ENCODE measurements at places on chromosomes 6 and 20. TPM values are rescaled to one million over a fixed set of nuclear protein-coding genes. Genes with fewer than 3 reads are reported as not detected.

DNA sequence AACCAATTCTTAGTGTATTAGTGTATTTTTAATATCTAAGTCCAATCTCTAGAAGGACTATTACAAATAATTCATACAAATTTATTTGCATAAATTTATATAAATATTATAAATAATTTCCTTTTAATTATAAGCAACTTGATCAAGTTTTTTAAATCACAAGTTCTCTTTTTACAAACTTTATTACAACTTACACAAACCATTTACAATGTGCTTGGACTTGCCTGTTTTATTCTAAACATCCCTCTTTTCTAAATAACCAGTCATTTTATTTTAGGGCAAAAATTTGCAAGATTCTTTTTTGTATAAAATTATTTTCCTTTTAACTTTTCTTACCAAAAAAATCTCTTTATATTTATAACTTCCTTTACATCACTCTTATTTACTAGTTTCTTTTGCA, 83.5 kb upstream of the SYNCRIP start:
- DNase-seq: no peak

DNA sequence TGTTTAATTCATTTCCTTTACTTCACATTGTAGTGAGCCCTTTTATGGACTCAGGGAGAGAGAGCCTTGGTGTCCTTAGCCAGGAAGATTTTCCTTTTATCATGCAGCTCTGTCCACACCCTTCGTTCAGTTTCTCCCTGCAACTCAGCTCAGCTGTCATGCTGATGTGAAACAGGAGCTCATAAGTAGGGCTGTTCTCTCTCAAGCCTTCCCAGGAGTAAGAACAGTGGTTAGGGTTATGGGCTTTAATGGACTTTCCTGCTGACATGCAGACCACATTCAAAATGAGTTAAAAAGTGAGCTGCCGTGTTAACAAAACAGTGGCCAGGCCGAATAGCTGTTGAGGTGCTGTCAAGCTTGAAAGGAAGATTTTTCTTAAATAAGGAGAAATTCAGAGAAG, 104.1 kb downstream of the BCKDHB start:
- no peak for DNase-seq

- no peak for DNase-seq
Measured at GRCh38 chr6:28082939-28083338, 2.6 kb downstream of the ZNF165 start.

DNA sequence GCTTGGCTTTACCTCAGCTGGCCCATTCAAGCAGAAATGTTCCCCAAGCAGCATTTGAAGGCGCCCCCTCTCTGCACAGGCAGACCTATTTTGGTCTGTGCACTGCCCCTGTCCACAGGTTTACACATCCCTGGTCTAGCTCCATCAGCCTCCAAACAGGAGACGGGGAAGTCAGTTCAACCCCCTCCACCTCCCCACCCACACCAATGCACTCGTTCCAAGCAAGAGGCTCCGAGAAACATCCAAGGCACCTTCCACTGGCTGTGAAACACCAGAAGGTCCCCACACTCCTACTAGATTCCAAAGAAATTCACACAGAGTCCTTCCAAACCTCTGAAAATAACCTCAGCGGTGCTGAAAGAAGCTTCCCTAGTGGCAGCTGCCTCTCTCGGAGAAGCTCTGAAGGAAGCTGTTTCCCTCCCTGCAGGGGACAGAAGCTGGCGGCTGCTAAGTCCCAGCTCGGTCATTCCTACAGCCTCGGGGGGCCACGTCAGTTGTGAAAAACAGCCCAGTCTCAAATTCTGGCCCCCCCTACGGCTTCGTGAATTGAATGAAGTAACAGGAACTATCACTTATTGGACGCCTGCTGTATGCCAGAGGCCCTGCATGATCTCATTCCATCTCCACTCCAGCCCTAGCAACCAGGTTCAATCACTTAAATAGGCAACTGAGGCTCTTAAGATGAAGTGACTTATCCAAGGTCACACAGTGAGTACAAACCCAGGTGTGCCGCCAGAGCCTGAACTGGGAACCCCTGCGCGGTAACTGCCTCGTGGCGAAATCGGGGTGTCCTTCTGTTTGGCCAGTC, 815 bp downstream of the SPATA2 start:
- peak; percentile 33 for DNase-seq

DNA sequence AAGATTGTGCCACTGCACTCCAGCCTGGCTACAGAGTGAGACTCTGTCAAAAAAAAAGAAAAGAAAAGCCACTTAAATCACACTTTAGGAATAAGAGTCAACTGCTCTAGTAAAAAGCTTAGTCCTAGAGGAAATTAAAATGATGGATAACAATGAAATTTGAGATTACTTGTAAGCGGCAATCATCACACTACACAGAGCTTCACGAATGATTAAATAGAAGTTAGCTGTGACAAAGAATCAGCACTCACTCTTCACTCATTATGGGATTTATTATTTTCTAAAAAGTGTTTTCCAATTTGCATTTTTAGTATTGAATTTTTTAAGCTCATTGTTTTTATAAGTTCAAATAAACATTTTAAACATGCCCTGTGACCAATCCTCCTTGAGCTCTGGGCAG, 718.0 kb downstream of the UTRN start:
- no peak for DNase-seq

- DNase-seq: no peak
Measured at GRCh38 chr6:109081516-109082187, 13.0 kb downstream of the SESN1 start.

- no peak for DNase-seq
Measured at GRCh38 chr6:6376845-6377244, 56.4 kb upstream of the F13A1 start.

DNA sequence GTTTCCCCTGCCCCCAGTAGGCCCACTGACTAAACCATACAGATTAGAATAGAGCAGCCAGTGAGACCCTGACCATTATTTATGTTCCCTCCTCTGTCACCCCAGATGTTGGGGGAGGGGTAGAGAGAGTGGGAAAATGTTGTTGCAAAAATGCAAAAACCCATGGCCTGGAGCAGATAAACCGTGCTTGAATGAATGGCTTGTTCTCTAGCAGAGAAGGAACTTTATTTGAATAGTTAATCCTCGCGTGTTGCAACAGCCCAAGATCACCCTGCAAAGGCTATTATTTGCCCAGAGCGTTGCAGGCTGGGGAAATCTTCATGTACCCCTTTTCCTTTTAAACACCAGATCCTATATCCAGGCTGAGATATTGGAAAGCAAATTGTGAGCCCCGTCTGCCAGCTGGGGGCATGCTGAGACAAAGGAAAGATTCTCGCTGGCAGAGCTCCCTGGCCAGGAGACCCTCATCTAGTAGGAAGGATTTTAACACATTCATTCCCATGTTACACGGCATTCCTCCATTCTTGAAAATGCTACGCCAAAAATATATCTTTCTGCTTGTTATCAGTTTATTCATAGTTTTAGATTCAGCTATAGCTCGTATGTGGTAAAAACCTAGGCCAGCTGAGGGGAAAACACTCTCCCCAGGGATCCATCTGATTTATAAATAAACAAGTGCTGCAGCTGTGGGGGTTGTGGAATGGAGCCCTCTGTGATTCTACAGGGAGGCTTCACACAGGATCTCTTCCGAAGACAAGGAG, 53.0 kb downstream of the LINC00237 start:
- peak; percentile 94 for DNase-seq

DNA sequence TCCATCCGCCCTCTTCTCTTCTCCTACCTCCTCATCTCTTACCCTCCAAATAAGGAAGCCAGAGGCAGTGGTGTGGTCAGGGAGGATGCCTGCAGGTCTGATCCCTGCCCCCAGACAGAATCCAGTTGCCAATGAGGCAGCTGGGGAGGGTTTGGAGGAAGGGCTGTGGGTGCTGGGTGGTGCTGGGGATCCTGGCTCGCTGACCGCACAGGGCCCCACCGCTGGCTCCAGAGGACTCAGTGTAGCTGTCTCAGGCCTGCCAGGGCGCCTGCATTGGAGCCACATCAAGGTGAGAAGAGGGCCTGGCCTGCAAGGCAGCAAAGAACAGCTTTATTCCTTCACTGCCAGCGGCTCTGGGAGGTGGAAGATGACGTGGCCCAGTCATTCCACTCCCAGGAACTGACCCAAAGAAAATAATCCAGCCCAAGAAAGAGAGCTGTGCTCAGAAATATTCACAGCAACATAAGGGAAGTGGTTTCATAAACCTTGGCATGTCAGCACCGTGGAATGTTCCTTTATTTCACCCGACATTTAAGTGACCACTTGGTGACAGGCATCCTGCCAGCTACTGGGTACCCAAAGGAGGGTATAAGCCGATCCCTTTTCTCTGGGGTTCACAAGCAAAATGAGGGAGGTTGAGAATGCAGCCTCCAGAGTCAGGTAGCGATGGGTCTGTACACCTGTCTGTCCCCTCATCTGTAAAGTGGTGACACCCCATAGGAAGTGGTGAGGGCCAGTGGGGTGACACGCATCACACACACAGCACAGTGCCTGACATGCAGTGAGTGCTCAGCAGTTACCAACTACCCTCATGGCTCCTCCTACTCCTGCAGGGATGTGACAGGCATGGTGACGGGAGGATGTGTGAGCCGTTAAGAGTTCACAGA, 125.1 kb downstream of the SNX5 start:
- no peak for DNase-seq

- no peak for DNase-seq
Measured at GRCh38 chr6:113921299-113921904, 49.5 kb downstream of the HDAC2 start.

- DNase-seq: no peak
Measured at GRCh38 chr6:30061858-30062458, 893 bp downstream of the POLR1H start.

DNA sequence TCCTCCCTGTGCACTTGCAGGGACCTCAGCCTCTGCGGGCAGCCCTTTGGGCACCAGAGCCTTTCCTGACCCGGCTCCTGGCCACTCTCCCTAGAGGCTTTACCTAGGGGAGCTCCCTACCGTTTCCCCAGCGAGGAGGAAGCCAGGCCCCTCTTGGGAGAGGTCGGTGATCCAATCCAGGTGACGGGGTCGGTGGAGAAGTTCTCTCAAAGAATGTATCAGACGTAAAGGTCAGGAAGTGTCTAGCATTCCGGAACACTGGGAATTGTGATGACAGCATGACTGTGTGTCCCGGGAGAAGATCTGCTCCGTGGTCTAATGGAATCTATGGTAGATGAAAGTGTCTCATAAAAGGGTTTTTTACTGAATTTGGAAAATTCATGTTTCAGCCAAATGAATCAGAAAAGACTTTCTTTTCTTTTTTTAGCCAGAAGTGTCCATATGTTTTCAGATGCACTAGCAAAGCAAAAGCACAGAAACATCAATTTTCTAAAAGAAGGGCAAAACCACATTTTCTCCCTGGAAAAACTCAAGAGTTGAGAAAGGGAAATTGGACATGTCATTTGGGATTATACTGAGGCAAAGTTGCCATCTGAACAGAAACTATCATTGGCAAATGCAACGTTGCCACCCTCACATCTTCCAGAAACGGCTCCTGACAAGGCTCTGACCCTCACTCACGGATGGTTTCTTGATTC, 289.4 kb downstream of the THBS2 start:
- no peak for DNase-seq

DNA sequence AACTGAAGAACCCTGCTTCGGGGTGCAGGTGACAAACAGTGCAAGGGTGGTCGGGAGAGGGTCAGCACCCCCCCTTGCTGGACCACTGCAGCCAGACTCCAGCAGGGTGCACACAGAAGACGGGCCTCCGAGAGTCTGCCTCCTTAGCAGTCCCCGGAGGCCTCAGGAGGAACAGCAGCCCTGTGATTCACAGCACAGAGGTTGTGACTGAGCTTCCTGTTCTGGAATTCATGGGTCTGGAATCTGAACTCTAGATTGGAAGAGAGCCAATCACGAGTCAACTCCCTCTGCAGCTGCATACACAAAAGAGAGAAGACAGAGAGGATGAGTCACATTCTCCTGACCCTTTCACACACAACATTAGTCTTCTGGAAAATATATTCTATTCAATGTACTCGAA, 249.0 kb upstream of the OPRM1 start:
- DNase-seq: no peak

- no peak for DNase-seq
Measured at GRCh38 chr6:112482373-112482772, 135.2 kb downstream of the RFPL4B start.

DNA sequence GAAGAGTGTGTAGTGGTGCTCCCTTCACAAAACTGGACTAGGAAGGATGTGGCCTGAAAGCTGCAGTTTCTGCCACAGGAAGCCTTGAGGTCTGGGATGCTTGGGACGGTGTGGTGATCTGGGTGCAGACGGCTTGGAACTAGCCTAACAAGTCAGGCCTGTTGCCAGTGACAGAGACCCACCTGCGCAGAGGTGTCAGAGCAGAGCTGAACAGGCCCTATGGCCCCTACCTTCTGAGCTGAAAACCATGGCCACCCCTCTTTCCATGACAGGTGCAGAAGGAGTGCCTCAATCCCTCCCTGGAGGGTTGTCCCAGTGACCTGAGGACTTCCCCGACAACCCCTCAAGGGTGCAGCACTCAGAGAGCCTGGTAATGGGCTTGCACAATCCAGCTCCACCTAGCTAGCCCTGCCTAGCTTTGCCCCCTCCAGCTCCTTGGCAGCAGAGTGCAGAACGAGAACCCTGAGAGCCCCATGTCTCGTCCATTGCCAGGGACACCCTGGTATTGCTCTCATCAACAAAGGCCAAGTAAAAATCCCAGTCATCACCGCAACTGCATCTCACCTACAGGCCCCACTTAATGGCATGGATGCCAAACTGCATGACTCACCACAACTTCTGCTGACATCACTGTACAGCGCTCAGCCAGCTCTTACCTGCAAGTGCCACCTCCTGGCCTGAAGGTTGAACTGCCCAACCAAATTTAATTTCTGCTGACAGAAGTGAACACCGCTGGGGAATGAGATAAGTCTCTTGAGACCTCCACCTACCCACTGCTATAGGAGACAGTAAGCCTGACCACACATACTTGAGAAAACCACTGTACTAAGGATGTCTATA, 563.1 kb downstream of the TFAP2A start:
- no peak for DNase-seq

Gene SAMD3
- 3.9 TPM for polyA plus RNA-seq

Gene MAPK13
- 9.8 TPM for polyA plus RNA-seq

Gene PROCR
- 17.8 TPM for polyA plus RNA-seq

Gene CALHM4
- polyA plus RNA-seq: not detected

Gene VGLL2
- 0.71 TPM for polyA plus RNA-seq

Gene TRERF1
- 8.9 TPM for polyA plus RNA-seq

Gene PSORS1C1
- 0.40 TPM for polyA plus RNA-seq

Gene CST2
- not detected for polyA plus RNA-seq

Gene UBR2
- 20.8 TPM for polyA plus RNA-seq

Gene DIDO1
- 45.2 TPM for polyA plus RNA-seq

Gene CENPW
- polyA plus RNA-seq: 14.8 TPM

Gene DNAH8
- 0.17 TPM for polyA plus RNA-seq

Gene PTCHD4
- polyA plus RNA-seq: 0.68 TPM

Measured in spinal cord (tissue), 10 donors.